ENCODE measurements at places on chromosomes 4 and X. TPM values are rescaled to one million over a fixed set of nuclear protein-coding genes. Genes with fewer than 3 reads are reported as not detected.

IL21 gene
- not detected for total RNA-seq

ZNF157 gene
- not detected for total RNA-seq

UGT2A1 gene
- not detected for total RNA-seq

RAB9B gene
- total RNA-seq, result 0.54 TPM

SNCA gene
- total RNA-seq, result 1.2 TPM

FMR1NB gene
- not detected for total RNA-seq

MSX1 gene
- 0.25 TPM for total RNA-seq

DLG3 gene
- total RNA-seq, result 78.9 TPM

NUDT9 gene
- total RNA-seq, result 52.0 TPM

MFAP3L gene
- 4.7 TPM for total RNA-seq

ITIH6 gene
- total RNA-seq, result not detected

DNA sequence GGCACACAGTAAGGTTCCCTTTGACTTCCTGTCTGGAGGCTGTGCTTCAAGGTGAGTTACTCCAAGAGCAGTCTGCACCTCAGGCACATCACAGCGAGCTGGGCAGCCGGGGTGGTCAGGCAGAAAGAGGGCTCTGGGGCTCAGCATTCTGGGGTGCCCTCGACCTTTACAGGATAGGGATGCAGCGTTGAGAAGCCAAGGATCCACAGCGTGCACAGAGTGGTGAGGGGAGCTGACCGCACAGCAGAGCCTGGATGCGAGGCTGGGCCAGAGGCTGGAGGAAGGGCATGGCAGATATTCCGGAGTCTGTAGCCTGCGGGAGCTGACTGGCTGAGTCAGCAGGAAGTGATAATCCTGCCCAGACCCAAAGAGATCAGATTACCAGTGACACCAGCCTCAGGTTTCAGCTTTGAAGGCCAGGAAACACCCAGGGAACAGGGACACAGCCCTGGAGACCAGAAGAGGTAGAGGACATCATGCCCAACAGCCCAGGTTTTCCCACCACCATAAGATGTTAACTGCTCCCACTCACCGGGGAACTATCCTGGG lies 38.4 kb upstream of the PDLIM3 start:
- no peaks in the 10 kb centered on the region for H3K36me3 ChIP-seq
- H3K4me3 ChIP-seq, result no peak overlapping the region
- no peaks in the 10 kb centered on the region for H3K27me3 ChIP-seq
- H3K27ac ChIP-seq, result no peak overlapping the region

- no peak overlapping the region for H3K27ac ChIP-seq
- no peaks in the 10 kb centered on the region for H3K27me3 ChIP-seq
- H3K36me3 ChIP-seq, result no peaks in the 10 kb centered on the region
- no peak overlapping the region for H3K4me3 ChIP-seq
Observed at GRCh38 chr4:120158046-120158445, 91.4 kb upstream of the MAD2L1 start.

- H3K27me3 ChIP-seq, result no peaks in the 10 kb centered on the region
- no peaks in the 10 kb centered on the region for H3K36me3 ChIP-seq
- H3K27ac ChIP-seq, result peak overlapping the region; percentile 50
- H3K4me3 ChIP-seq, result no peak overlapping the region
- no peaks in the 10 kb centered on the region for H3K4me1 ChIP-seq
Observed at GRCh38 chr4:148431401-148431800, 10.8 kb downstream of the NR3C2 start.

- no peaks in the 10 kb centered on the region for H3K27me3 ChIP-seq
- no peaks in the 10 kb centered on the region for H3K36me3 ChIP-seq
- no peaks in the 10 kb centered on the region for H3K4me1 ChIP-seq
- peak; percentile 58 for DNase-seq
- no peak overlapping the region for H3K27ac ChIP-seq
- H3K4me3 ChIP-seq, result no peak overlapping the region
Observed at GRCh38 chr4:67327245-67328017, 217.9 kb downstream of the CENPC start.

DNA sequence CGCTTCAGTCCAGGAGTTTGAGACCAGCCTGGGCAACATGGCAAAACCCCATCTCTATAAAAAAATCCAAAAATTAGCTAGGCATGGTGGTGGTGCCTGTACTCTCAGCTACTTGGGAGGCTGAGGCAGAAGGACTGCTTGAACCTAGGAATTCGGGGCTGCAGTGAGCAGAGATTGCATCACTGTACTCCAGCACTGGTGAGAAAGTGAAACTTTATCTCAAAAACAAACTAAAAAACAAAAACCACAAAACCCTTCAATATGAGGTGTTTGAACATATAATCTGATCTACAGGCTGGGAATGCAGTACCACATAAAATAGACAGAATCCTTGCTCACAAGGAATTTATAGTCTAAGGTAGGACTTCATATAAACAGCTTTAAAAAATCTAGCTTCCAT lies 103.9 kb downstream of the PDS5A start:
- no peaks in the 10 kb centered on the region for H3K4me1 ChIP-seq
- H3K27ac ChIP-seq, result no peak overlapping the region
- no peaks in the 10 kb centered on the region for H3K27me3 ChIP-seq
- peaks cover 10% of the 10 kb centered on the region for H3K36me3 ChIP-seq
- no peak overlapping the region for H3K4me3 ChIP-seq
- DNase-seq, result no peak

DNA sequence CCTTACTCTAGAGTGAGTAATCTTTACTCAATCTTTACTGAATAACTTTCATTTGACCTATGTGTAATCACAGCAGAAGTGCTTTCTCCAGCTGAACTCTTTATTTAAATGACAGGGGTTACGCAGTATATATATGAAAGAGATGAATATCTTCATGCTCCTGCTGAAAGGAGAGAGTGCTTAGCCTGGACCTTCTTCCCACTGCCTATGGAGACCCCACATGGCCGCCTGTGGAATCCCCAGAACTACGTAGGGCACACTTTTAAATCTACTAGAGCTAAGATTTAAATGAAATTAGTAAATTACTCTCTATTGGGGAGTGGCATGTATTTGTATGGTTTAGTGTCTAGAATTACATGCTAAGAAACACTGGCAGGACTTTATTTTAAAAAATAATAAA lies 391.2 kb downstream of the ANKRD50 start:
- no peak overlapping the region for H3K4me3 ChIP-seq
- DNase-seq, result no peak
- no peaks in the 10 kb centered on the region for H3K4me1 ChIP-seq

GRCh38 chr4:70704931-70705182 lies 16.5 kb downstream of the UTP3 start:
- no peaks in the 10 kb centered on the region for H3K4me1 ChIP-seq
- H3K27ac ChIP-seq, result peak overlapping the region; percentile 94
- no peaks in the 10 kb centered on the region for H3K36me3 ChIP-seq

DNA sequence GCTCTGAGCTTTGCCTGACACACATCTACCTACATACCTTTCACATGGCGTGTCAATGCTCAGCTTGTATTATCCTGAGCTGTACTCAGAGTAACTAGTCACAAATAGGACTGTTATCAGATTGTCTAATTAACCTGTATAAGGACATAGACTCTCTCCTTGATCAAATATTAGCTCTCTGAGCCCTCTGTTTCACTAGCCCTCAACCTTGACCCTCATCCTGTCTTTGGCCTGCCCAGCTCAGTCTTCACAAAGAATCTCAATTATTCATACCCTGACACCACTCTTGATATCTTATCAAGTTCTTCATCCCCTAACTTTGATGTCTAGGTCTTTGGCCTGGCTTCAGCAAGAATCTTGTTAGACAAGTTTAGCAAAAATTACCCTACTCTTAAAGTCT lies 320.7 kb upstream of the PCDH7 start:
- no peak overlapping the region for H3K27ac ChIP-seq
- no peaks in the 10 kb centered on the region for H3K27me3 ChIP-seq
- no peak for DNase-seq
- no peaks in the 10 kb centered on the region for H3K36me3 ChIP-seq
- no peak overlapping the region for H3K4me3 ChIP-seq
- H3K4me1 ChIP-seq, result no peaks in the 10 kb centered on the region

DNA sequence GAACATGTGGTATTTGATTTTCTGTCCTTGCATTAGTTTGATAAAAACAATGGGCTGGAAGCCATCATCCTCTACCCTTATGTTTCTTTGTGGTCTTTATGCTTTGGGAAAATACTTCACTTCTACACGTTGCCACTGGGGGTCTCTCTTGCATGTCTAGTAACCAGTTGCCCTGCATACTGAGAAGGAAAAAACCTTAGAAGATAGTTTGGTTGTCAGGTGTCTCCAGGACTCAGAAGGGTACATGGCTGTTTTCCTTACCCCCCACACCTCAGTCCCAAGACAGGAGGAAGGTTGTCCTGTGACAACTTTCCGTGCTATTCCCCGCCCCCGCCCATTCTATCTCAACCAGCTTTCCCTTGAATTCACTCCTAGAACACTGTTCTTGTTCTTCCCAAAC lies 62.1 kb upstream of the LANCL3 start:
- no peaks in the 10 kb centered on the region for H3K36me3 ChIP-seq
- no peaks in the 10 kb centered on the region for H3K4me1 ChIP-seq
- no peaks in the 10 kb centered on the region for H3K27me3 ChIP-seq
- H3K27ac ChIP-seq, result no peak overlapping the region
- no peak overlapping the region for H3K4me3 ChIP-seq
- no peak for DNase-seq

DNA sequence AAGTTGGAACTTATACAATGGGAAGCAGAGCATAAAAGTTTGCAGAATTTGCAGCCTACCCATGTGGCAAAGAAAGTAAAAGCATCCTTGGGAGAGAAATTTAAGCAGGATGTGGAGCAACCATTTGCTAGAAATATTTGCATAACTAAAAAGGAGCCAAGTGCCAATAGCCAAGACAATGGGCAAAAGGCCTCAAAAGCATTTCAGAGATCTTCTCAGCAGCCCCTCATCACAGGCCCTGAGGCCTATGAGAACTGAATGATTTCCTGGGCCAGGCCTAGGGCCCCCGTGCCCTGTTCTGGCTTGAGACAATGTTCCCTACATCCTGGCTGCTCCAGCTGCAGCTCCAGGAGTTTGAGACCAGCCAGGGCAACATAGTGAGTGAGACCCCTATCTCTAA lies 25.3 kb upstream of the RAB28 start:
- no peaks in the 10 kb centered on the region for H3K36me3 ChIP-seq
- H3K27me3 ChIP-seq, result no peaks in the 10 kb centered on the region
- H3K4me1 ChIP-seq, result no peaks in the 10 kb centered on the region
- H3K27ac ChIP-seq, result no peak overlapping the region

- H3K36me3 ChIP-seq, result no peaks in the 10 kb centered on the region
- H3K27me3 ChIP-seq, result no peaks in the 10 kb centered on the region
- H3K4me3 ChIP-seq, result no peak overlapping the region
- no peak for DNase-seq
- no peak overlapping the region for H3K27ac ChIP-seq
Observed at GRCh38 chr4:169583563-169583962, 28.8 kb downstream of the NEK1 start.

DNA sequence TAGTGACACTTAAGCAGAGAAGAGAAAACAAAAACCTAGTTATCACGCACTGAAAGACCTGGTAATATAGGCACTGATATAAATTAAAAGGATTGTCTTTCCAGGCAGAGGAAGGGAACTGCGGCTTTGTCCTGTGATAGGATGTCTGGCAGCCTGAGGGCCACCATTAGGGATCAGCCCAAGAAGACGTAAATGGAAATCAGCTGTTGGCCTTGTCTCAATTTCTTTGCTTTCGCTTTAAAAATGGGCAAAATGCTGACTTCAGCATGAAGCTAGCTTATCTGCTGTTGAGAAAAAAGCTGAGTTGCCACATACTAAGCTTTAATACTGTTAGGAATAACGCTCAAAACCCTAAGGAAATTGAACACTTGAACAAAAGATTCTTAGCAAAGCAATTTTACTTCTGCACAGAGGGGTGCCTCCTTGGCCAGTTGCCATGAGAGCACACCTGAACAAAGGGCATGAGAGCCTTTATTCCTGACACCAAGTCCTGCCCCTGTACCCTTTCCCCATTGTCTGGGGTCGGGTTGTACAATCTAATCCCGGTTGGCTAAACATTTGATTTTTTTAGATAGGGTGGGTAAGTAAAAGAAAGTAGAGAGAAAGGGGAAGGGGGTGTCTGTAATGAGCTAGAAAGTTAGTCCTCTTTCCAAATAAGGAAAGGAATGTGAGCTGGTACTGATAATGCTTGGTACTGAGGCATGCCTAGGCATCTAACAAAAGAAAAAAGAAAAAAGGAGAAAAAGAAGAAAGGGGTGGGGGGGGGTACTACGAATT lies 85.1 kb upstream of the UCP1 start:
- H3K27ac ChIP-seq, result no peak overlapping the region
- DNase-seq, result no peak
- no peak overlapping the region for H3K4me3 ChIP-seq
- no peaks in the 10 kb centered on the region for H3K27me3 ChIP-seq
- H3K36me3 ChIP-seq, result no peaks in the 10 kb centered on the region

- no peaks in the 10 kb centered on the region for H3K36me3 ChIP-seq
- H3K27me3 ChIP-seq, result no peaks in the 10 kb centered on the region
- H3K27ac ChIP-seq, result no peak overlapping the region
- no peaks in the 10 kb centered on the region for H3K4me1 ChIP-seq
Observed at GRCh38 chr4:174111422-174111821, 172.0 kb downstream of the FBXO8 start.

- no peaks in the 10 kb centered on the region for H3K27me3 ChIP-seq
- no peak for DNase-seq
- no peaks in the 10 kb centered on the region for H3K36me3 ChIP-seq
- H3K4me3 ChIP-seq, result no peak overlapping the region
- no peak overlapping the region for H3K27ac ChIP-seq
Observed at GRCh38 chr4:100876546-100876945, 358.7 kb upstream of the EMCN start.

GRCh38 chrX:77431227-77431626 lies 16.0 kb upstream of the FGF16 start:
- H3K4me1 ChIP-seq, result no peaks in the 10 kb centered on the region
- no peaks in the 10 kb centered on the region for H3K36me3 ChIP-seq
- no peak overlapping the region for H3K4me3 ChIP-seq
- DNase-seq, result no peak
- no peak overlapping the region for H3K27ac ChIP-seq
- no peaks in the 10 kb centered on the region for H3K27me3 ChIP-seq

Data from colonic mucosa (tissue), 4 donors.